Lung (tissue), 17 donors: ENCODE measurements at places on chromosomes 4 and X. TPM values are rescaled to one million over a fixed set of nuclear protein-coding genes. Genes with fewer than 3 reads are reported as not detected.

- H3K36me3 ChIP-seq, result no peaks in the 10 kb centered on the region
- no peaks in the 10 kb centered on the region for H3K27me3 ChIP-seq
- peaks cover 6% of the 10 kb centered on the region for H3K4me1 ChIP-seq
Measured at GRCh38 chrX:50711907-50712306, 102.1 kb downstream of the SHROOM4 start.

GPRASP1 gene
- 3.1 TPM for total RNA-seq

DNA sequence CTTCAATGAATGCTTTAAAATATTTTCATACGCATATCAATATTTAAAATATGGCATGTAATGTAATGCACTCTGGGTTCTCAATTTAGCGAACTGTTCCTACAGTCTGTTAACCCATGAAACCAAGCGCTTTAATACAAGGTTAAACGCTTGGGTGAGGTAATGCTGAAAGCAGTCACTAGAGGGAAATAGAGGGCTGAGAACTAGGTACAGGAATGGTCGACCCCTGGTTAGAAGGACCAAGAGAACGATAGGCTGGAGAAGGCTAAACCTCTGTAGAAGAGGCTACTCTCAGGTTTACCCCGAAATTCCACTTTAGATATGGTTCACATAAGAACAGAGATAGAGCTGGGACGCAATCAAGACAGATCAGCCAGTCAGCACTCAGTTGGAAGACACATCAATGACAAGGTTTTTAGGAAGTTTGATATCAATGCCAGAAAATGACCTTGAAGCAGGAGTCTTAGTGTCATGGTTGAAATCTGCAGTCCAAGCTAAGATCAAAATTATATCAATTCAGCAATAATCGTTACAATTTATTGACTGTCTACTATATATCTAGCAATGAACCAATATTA is 26.9 kb downstream of the ARSJ start:
- no peaks in the 10 kb centered on the region for H3K27me3 ChIP-seq
- H3K27ac ChIP-seq, result no peak overlapping the region
- no peak overlapping the region for H3K4me3 ChIP-seq
- peak; percentile 19 for DNase-seq
- H3K36me3 ChIP-seq, result no peaks in the 10 kb centered on the region

CDX4 gene
- not detected for total RNA-seq

DNA sequence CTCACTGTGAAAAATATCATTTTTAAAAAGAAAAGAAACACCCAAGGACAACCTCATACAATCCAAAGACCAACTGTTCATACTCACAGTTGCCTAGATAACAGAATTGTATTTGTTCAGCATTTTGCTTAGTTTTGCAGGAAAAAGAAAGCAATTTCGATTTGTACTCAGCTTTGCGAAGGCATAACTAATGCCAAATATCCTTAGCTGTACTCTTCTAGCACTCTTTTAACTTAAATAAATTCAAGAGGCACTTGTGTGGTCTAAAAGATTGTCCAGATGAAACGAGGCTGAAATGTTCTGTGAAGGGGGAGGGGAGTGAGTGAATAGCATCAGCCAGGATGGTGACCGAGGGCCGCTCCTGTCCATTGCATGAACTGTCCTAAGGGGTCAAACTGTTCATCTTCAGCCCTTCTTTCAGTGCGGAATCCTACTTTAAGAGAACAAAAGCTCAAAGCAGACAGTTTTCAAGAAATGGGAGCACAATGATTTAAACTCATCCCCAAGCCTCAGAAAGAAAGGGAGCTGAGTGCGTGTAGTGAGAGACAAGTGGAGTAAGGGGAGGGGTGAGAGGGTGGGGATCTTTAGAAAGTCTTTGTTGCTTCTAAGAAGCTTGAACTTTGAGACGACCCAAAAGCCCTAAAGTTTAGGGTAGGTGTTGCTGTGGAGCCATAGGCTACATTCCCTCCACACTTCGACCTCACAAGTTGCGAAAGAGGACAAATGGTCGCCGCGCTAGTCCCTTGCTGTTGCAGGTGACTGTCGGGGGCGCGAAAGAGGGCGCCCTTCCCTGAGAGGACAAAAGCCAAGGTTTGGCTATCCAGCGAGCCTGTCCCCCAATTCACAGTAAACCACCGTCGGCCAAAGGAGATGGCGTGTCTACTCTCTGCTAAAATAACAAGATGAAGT is 4.0 kb upstream of the NEUROG2 start:
- DNase-seq, result peak; percentile 16
- no peaks in the 10 kb centered on the region for H3K36me3 ChIP-seq
- peaks cover 91% of the 10 kb centered on the region for H3K27me3 ChIP-seq
- no peak overlapping the region for H3K4me3 ChIP-seq
- H3K27ac ChIP-seq, result no peak overlapping the region

TMSB15C gene
- 0.86 TPM for total RNA-seq
